Naive thymus-derived CD4-positive, alpha-beta T cell (primary cell): ENCODE measurements at places on chromosomes 3 and 15. TPM values are rescaled to one million over a fixed set of nuclear protein-coding genes. Genes with fewer than 3 reads are reported as not detected.

- no peaks in the 10 kb centered on the region for H3K4me1 ChIP-seq
- no peak overlapping the region for H3K4me3 ChIP-seq
- no peaks in the 10 kb centered on the region for H3K27me3 ChIP-seq
- H3K36me3 ChIP-seq = no peaks in the 10 kb centered on the region
Observed at GRCh38 chr3:177513815-177514610, 316.7 kb upstream of the TBL1XR1 start.

- no peaks in the 10 kb centered on the region for H3K4me1 ChIP-seq
- no peaks in the 10 kb centered on the region for H3K36me3 ChIP-seq
- H3K27me3 ChIP-seq = no peaks in the 10 kb centered on the region
- H3K27ac ChIP-seq = no peak overlapping the region
Observed at GRCh38 chr3:130243808-130244207, 101.7 kb upstream of the COL6A5 start.

- peak overlapping the region; percentile 68 for H3K4me3 ChIP-seq
- H3K27ac ChIP-seq = peak overlapping the region; percentile 97
- no peaks in the 10 kb centered on the region for H3K36me3 ChIP-seq
Observed at GRCh38 chr15:92906563-92907081, 6.5 kb downstream of the CHD2 start.

GRCh38 chr3:27553886-27554540 is 69.8 kb upstream of the SLC4A7 start:
- H3K27me3 ChIP-seq = no peaks in the 10 kb centered on the region
- DNase-seq = no peak
- no peaks in the 10 kb centered on the region for H3K4me1 ChIP-seq
- H3K27ac ChIP-seq = no peak overlapping the region

Gene SEMA6D
- not detected for total RNA-seq

- H3K4me1 ChIP-seq = no peaks in the 10 kb centered on the region
- no peak overlapping the region for H3K4me3 ChIP-seq
- H3K36me3 ChIP-seq = no peaks in the 10 kb centered on the region
- no peak for DNase-seq
- no peaks in the 10 kb centered on the region for H3K27me3 ChIP-seq
Observed at GRCh38 chr3:174959556-174960065, 100.5 kb downstream of the NAALADL2 start.

DNA sequence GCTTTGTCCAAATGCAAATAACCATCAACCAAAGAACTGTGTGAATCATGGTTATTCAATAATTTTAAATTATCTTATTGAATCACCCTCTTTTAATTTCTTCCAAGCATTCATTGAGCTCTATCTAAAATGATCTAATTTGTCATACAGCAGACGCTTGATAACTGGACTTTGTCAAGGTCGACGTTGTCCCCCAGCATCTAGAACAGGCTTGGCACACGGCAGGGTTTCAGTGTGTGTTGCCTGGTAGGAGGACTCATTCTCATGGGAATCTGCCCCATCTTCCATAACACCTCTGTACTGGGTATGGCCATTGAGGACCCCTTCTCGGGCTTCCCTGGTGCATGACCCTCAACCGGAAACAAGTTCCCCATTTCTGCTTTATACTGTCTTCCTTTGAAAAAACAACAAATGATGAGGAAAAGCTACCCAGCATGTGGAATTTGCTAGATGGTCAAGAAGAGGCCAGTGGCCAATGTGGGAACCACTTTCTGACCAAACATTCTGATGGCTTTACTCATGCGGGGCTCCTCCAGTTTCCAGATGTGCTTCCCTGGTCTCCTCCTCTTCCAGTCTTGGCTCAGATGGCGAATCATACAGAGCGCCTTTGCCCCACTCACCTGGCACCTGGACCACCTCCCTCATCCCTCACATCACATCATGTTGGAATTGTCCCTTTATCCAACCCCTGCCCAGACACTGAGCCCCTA is 41.7 kb upstream of the SEC22A start:
- DNase-seq = no peak
- no peaks in the 10 kb centered on the region for H3K36me3 ChIP-seq
- no peaks in the 10 kb centered on the region for H3K4me1 ChIP-seq
- H3K4me3 ChIP-seq = no peak overlapping the region
- no peaks in the 10 kb centered on the region for H3K27me3 ChIP-seq
- H3K27ac ChIP-seq = no peak overlapping the region
